ENCODE measurements at places on chromosomes 12 and 14.
A peak's percentile ranks its signal among the peaks of the same experiment; 100 is the strongest.

- DNase-seq = no peak
Measured at GRCh38 chr12:88896958-88897357, 316.7 kb upstream of the KITLG start.

DNA sequence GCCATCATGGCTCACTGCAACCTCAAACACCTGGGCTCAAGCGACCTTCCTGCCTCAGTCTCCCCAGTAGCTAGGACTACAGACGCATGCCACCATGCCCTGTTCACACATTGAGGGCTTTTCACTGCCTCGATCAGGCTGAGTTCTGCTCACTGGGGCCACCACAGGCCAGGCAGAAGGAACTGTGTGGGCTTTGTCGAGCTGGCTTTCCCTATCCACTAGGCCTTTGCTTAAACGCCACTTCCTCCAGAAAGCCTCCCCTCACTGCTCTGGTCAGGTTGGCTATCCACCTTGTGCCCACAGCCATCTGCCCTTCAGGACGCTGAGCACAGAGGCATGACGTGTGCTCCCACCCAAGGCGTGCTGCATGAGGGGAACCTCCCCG lies 45.2 kb downstream of the MLXIP start:
- DNase-seq = no peak

DNA sequence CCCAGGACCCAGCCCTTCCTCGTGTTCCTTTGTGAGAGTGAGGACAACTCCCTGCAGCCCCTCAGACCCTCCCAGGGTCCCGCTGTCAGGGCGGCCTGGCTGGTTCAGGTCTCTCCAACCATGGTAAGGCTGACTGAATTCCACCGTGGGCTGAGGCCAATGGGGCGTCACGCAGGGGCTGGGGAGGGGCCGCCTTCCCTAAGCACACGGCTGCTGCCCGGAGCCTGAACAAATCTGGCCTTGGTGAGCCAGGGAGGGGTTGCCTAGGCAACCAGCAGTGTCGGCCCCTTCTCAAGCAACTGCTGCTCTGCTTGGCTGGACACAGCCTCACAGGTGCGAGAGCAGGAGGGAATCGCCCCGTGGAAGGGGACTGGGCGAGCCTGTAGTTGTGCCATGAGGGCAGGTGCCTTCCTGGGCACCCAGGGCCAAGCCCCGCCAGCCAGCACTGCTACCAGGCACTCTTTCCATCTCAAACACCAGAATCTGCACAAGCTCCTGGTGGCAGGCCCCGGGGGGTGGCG lies 37.0 kb upstream of the GALNT9 start:
- no peak for DNase-seq

- no peak for DNase-seq
Measured at GRCh38 chr12:94561943-94562411, 88.4 kb downstream of the TMCC3 start.

- no peak for DNase-seq
Measured at GRCh38 chr12:24527102-24527501, 421.8 kb downstream of the BCAT1 start.

- DNase-seq = no peak
Measured at GRCh38 chr14:26841920-26842741, 244.3 kb upstream of the NOVA1 start.

- DNase-seq = no peak
Measured at GRCh38 chr12:66709893-66710292, 31.0 kb upstream of the GRIP1 start.

DNA sequence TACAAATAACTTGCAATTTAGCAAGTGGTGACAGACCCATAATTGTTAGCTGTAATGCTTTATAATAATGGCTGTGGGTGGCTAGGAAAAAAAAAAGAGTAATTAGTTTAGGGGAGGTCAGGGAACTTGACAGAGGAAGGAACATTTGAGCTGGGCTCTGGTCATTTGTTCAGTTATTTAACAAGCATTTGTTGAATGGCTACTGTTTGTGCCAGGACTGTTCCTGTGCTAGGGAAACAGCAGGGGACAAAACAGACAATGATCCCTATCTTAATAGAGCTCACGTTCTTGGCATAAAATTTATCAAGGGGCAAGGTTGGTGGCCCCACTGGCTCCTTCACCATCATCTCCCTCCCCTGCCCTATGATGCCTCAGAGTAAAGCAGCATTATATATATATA lies 18.5 kb downstream of the CHST11 start:
- DNase-seq = no peak

- DNase-seq = no peak
Measured at GRCh38 chr12:132610866-132611602, 652 bp upstream of the LRCOL1 start.

DNA sequence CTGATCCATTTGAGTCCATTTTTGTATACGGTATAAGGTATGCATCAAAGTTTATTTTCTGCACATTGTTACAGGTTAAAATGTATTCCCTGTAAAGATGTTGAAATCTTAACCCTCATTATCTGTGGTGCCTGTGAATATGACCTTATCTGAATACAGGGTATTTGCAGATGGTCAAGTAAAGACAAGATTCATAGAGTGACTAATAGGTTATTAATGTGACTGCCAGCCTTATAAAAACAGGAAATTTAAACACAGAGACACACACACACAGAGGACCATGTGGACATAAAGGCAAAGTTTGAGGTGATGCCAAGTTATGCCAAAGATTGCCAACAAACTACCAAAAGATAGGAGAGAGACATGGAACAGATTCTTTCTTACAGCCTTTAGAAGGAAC lies 347.2 kb upstream of the DCN start:
- DNase-seq = no peak

GRCh38 chr14:68264260-68264569 lies 444.6 kb downstream of the RAD51B start:
- no peak for DNase-seq

DNA sequence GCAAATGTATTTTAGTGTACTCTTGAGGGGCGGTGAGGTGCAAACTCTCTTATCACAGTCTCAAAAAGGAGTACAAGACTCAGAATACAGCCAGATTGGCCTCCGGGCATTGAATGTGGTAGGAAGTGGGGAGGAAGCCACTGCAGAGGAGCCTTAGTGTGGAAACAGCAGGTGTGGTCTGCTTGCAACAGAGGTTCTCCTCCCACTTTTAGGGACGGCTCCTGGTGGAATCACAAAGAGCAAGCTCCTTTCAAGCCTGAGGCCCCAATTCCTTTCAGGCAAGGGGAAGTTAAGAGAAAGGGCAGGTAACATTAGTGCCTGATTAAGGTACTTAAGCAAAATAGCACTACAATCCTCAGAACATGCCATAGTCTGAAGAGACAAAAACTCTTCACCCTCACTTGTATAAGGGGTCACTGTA lies 23.7 kb upstream of the SLC2A3 start:
- DNase-seq = peak; percentile 45

DNA sequence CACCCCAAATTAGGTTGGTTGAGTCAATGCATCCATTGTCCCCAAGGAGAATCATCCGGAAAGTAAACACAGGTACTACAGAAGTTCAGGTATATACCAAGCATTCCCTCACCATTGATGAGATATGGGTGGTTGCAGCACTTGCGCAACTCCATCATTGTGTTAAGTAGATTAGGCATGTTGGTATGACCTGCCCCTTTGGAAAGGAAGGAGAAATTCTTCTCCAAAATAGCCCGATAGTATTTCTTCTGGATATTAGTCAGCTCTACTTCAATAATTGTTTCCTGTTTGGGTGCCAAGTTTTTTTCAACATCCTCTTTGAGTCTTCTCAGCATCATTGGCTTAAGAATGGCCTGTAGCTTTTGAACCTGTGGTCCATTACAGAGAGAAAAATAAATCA lies 21.3 kb upstream of the SUPT16H start:
- DNase-seq = no peak

- peak; percentile 73 for DNase-seq
Measured at GRCh38 chr14:51828017-51828797, 32.2 kb upstream of the GNG2 start.

DNA sequence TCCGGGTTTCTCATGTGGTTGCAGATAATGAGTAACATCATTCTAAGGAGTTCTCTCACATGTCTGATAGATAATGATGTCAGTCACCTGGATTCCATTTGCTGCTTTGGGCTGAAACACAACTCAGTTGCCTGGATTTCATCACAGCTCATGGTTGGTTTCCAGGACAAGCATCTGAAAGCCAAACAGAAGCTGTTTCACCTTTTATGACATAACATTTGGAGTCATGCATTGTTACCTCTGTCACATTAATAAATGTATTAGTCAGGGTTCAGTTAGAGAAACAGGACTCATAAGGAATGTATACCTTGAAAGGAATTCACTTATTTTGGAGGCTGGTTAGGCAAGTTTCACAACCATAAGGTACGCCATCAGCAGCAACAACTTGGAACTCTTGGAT lies 251.9 kb upstream of the ATXN7L3B start:
- DNase-seq = no peak

DNA sequence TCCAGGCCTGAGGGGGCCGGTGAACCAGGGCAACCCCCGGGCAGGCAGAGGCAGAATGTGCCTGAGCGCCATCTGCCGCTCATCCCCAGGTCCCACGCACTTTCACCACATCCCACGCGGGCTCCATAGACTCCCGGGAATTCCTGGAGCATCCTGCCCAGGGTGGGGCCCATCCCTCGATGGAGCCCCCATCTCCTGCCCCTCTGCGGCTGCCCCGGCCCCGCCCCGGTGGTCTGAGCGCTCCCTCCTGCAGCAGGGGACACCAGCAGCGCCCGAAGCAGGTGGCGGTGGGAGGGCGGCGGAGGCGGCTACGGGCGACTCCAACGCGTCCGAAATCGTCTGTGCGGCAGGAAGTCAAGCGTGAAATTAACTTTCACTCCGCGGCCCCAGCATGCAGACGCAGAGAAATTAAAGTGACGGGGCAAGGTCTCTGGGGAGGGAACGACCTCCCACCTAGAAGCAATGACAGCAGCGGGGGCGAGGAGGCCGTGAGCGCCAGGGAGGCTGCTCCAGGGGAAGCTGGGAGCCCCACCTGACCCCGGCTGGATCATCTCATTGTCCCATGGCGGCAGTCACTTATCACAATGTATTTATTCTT lies 122.2 kb downstream of the NCOR2 start:
- no peak for DNase-seq

DNA sequence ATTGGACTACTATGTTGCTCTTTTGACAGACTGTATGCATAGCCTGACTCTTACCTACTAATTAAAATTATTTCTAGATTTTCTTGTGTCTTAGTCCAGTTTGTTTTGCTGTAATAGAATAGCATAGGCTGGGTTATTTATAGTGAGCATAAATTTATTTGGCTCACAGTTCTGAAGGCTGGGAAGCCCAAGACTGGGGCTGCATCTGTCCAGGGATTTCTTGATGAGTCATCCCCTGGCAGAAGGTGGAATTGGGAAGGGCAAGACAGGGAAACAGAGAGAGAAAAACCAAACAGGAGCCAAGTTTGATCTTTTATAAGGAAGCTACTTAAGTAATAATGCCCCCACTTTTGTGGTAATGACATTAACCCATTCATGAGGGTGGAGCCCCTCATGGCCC lies 759.2 kb upstream of the LRFN5 start:
- no peak for DNase-seq

DNA sequence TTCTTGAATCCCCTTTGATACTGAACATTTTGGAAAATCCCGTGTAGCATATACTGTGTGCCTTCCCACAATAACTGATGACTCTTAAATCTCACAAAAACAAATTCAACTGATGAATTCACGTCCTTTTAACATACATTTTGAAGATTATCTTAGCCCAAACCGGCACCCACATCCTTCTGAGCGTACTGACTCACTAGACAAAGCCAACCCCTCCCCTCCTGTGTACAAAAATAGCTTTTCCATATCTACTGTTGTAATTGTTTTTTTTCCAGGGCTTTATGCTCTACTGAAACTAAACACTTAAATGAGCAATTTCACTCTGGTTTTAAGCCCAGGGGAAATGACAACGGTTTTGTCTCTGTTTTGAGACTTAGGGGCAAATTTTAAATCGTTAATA lies 109.4 kb upstream of the ATF7IP start:
- peak; percentile 45 for DNase-seq

- DNase-seq = peak; percentile 36
Measured at GRCh38 chr12:48165089-48165981, 8.0 kb upstream of the ASB8 start.

GRCh38 chr14:21978184-21978998 lies 304.8 kb upstream of the OR4E1 start:
- DNase-seq = peak; percentile 55

DNA sequence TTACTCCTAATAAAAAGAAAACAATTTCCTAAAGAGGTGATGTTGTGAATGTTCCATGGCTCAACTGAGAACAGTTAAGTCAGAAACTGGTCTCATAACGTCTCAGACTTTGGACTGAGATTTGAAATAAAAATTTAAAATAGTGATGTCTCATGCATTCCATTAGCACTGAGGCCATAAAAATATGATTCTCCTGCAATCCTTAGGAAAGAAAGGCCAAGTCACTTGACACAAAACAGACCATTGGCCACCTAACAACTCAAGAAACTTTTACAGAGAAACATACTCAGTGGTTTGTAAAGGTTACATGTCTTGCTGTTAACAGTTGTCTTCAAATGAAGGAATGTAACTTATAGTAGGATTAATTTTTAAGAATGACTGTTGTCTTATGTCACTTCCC lies 58.1 kb downstream of the STAB2 start:
- no peak for DNase-seq

- no peak for DNase-seq
Measured at GRCh38 chr12:129854591-129854990, 49.2 kb downstream of the TMEM132D start.

GRCh38 chr14:36442824-36443241 lies 77.2 kb downstream of the NKX2-1 start:
- no peak for DNase-seq

DNA sequence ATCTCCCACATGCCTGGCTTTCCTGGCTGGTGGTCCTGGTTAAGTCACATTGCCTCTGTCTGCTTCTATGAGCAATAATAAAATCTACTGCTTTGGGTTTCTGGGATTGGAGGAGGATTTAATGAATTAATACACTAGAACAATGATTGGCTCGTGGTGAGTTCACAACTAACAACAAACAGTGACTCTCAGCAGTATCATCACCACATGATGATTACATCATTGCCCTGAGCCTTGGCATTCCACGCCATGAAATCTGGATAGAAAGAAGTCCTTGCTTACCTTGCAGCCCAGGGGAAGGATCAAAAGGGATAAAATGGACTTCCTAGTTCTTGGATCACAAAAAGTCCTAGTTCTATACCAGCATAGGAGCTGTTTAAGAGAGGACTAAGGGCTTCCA lies 1069.0 kb downstream of the VRK1 start:
- DNase-seq = no peak

- no peak for DNase-seq
Measured at GRCh38 chr14:104527857-104528459, 51.6 kb upstream of the C14orf180 start.

DNA sequence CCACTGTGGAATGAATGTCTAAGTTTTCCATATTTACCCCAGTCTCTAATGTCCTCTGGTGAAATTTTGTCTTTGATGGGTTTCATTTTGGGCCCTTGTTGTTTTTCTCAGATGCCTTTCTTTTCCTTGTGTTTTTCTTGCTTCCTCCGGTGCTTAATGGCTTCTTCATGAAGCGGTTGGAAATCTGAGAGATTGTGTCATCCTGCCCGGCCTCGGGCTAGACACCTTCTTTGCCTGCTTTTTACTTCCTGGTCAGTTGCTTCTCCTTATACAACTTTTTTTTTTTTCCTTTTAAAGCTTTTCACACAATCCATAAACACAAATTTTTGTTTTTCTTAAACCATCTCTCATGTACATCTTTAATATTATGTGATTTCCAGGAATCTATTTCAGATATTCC lies 7.1 kb downstream of the ETV6 start:
- no peak for DNase-seq

GRCh38 chr12:124045671-124046455 lies 72.8 kb downstream of the ZNF664 start:
- DNase-seq = no peak

- DNase-seq = no peak
Measured at GRCh38 chr12:67333649-67334048, 64.5 kb downstream of the CAND1 start.
